ENCODE measurements at places on chromosomes 16 and 17.

GRCh38 chr16:17359788-17360390 lies 110.9 kb downstream of the XYLT1 start:
- H3K4me1 ChIP-seq = peaks cover 61% of the 10 kb centered on the region
- H3K27ac ChIP-seq = peak overlapping the region; percentile 75
- H3K27me3 ChIP-seq = no peaks in the 10 kb centered on the region
- peak; percentile 75 for DNase-seq
- H3K36me3 ChIP-seq = peaks cover 33% of the 10 kb centered on the region

- no peak overlapping the region for H3K4me3 ChIP-seq
- H3K4me1 ChIP-seq = peaks cover 3% of the 10 kb centered on the region
- no peak for DNase-seq
- H3K27ac ChIP-seq = no peak overlapping the region
Observed at GRCh38 chr17:21177854-21178600, 35.9 kb downstream of the TMEM11 start.

- no peak for DNase-seq
- no peak overlapping the region for H3K4me3 ChIP-seq
- no peak overlapping the region for H3K27ac ChIP-seq
- H3K27me3 ChIP-seq = no peaks in the 10 kb centered on the region
- H3K4me1 ChIP-seq = no peaks in the 10 kb centered on the region
Observed at GRCh38 chr17:72474719-72475477, 354.1 kb downstream of the SOX9 start.

DNA sequence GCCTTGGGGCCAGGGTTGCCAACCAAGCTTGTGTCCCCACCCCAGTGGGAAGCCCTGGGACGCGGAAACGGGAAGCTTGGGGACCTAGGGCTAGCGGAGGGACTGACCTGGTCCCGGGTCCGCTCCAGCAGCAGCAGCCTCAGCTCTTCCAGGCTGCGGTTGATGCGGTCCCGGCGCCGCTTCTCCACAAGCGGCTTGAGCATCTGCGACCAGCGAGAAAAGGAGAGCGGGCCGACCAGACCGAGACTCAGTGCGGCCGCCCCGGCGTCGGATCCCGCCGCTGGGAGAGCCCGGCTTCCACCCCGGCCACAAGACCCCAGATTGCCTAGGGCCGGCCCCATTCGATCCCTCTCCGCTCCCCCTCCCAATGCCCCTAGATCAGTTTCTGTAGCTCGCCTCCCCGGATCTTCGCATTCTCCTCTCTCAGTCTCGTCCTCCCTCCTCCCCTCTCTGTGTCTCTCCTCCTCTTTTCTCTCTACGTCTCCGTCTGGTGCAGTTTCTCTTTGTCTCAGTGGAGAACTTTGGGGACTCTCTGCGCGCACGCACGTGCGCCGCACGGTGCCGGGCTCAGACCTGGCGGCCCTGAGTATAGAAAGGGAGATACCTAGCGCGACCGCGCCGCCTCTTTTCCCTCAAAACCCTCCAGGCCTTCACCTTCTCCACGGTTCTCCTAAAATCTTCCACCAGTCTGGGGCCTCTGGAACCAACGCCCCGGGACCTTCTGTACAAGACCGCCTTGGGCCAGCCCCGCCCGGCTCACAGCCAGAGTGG lies 797 bp downstream of the HES7 start:
- peak overlapping the region; percentile 79 for H3K27ac ChIP-seq
- peak; percentile 50 for DNase-seq
- H3K36me3 ChIP-seq = peaks cover 2% of the 10 kb centered on the region
- peaks cover 65% of the 10 kb centered on the region for H3K4me1 ChIP-seq
- peaks cover 55% of the 10 kb centered on the region for H3K27me3 ChIP-seq

GRCh38 chr16:7946142-7946541 lies 613.5 kb downstream of the RBFOX1 start:
- H3K36me3 ChIP-seq = no peaks in the 10 kb centered on the region
- no peaks in the 10 kb centered on the region for H3K4me1 ChIP-seq
- no peak overlapping the region for H3K27ac ChIP-seq
- no peak overlapping the region for H3K4me3 ChIP-seq
- no peak for DNase-seq

- no peak overlapping the region for H3K27ac ChIP-seq
- H3K27me3 ChIP-seq = no peaks in the 10 kb centered on the region
- H3K4me1 ChIP-seq = no peaks in the 10 kb centered on the region
- no peak for DNase-seq
- H3K36me3 ChIP-seq = no peaks in the 10 kb centered on the region
Observed at GRCh38 chr16:9909072-9909825, 273.0 kb downstream of the GRIN2A start.

All from T-helper 2 cell treated with Interferon-gamma antibody and Interleukin-4, amounts not matched to agents 5 μg/mL and 100 μg/mL, for 36 hours (primary cell).